Karpas-422 (cell line): ENCODE measurements at places on chromosomes 2 and 18. TPM values are rescaled to one million over a fixed set of nuclear protein-coding genes. Genes with fewer than 3 reads are reported as not detected.

FAM117B gene
- total RNA-seq = 4.6 and 8.0 TPM in 2 replicates

- no peak overlapping the region for H3K4me3 ChIP-seq
- H3K36me3 ChIP-seq = no peaks in the 10 kb centered on the region
Measured at GRCh38 chr2:169670215-169670651, 24.0 kb downstream of the CFAP210 start.

ITGB6 gene
- total RNA-seq = not detected in 2 replicates

DNA sequence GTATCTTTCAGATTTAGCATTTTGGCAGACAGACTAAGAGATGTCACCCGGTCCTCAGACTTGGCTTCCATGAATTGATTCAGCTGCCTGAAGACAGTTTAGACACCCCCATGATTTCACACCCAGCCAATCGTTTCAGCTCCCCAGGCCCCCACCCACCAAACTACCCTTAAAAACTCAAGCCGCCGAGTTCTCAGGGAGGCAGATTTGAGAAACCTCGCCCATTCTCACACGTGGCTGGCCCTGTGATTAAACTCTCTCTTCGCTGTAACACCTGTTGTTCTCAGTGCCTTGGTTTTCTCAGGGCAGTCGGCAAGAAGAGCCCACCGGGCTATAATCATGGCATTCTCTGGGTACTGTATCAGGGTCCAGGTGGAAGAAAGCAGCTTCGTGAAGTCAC, 35.2 kb downstream of the UXS1 start:
- H3K4me3 ChIP-seq = no peak overlapping the region
- no peaks in the 10 kb centered on the region for H3K4me1 ChIP-seq
- H3K27me3 ChIP-seq = no peaks in the 10 kb centered on the region
- no peak overlapping the region for H3K27ac ChIP-seq

DNA sequence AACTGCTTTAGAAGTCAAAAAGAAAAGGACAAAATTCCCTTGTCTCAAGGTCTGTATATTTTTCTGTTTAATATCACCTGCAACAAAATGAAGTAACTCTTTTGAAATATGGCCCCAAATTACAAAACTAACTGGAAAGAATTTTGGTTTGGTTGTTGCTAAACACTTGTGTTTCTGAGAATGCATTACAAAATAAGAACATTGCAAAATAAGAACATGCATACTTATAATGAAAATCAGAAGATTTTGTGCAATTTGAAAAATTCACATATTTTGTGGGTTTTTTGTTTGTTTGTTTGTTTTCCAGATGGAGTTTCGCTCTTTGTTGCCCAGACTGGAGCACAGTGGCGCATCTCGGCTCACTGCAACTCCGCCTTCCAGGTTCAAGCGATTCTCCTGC, 21.8 kb downstream of the NDUFB3 start:
- H3K27me3 ChIP-seq = no peaks in the 10 kb centered on the region
- no peak for DNase-seq
- no peak overlapping the region for H3K27ac ChIP-seq
- H3K4me1 ChIP-seq = peaks cover 6% of the 10 kb centered on the region; the same call in 1 of the 2 replicates
- H3K36me3 ChIP-seq = 0 out of 2 replicates have a peak, but pooled peaks cover 8% of the 10 kb centered on the region

GRCh38 chr2:15942711-15943345, 2.5 kb downstream of the MYCN start:
- no peak for DNase-seq
- no peaks in the 10 kb centered on the region for H3K36me3 ChIP-seq
- H3K27ac ChIP-seq = no peak overlapping the region
- H3K4me3 ChIP-seq = no peak overlapping the region
